ENCODE measurements at places on chromosomes 12 and 14.

DNA sequence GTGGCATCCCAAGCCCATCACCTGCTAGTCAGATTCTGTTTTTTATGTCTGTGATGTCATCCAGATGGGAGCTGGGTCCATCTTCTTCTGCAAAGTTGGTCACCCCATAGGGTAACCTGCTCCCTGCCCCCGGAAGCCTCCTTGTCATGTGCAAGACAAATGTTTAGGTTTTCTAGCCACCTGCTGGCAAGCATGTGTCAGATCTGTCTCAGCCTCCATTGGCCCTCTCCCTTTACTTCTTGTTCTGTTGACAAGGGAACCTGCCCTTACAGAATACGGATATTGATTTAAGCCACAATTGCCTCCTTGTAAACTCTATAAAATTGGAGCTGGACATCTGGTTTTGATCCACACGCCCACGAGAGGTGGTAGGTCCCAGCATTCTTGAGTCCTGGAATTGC, 7.5 kb downstream of the NTF3 start:
- no peak for DNase-seq

- DNase-seq: no peak
Measured at GRCh38 chr12:1662761-1663439, 28.0 kb upstream of the ADIPOR2 start.

DNA sequence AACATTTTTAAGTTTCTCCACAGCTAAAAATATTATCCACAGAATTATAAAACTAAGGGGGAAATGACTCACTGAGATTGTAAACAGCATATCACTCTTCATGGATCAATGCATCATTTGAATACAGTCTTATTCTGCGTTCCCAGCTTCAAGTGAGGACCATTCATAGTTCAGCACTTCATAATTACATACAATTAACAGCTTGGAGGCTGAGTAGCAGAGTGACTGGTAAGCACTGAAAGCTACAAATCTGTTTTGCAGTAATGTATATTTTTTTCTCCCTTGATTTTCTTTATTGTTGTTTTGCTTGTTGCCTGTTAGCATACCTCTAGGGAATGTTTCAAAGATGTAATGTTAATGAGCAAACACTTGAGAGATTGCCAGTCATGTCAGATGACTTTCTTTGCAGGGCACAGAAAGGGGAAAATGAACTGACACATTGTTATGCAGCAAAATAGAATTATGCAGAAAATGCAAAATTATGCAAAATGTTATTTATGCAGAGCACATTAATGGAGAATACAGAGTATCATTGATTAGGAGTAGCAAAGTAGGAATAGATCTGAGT, 138.6 kb downstream of the RPS29 start:
- DNase-seq: no peak

- peak; percentile 15 for DNase-seq
Measured at GRCh38 chr14:29518335-29518734, 409.3 kb downstream of the PRKD1 start.

DNA sequence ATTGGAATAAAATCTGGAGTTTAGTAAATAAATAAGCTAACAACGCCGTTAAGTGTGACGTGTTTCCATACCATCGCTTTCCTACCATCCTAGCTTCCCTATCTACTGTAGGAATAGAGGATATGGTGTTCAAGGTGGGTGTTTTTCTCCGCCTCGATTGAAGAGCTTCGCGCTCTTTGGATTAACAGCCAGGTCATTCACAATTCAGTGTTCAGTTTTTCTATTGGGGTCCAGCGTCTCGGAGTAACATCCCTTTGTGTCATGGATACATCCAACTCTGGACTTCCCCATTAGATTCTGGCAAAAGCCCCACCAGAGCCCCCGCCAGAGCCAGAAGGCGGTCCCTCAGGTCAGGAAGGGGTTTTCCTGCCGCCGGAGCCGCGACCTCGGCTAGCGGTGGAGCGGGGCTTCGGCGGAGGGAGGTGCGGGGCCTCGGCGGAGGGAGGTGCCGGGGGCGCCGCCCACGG, 1.2 kb upstream of the SRGAP1 start:
- DNase-seq: no peak

- DNase-seq: no peak
Measured at GRCh38 chr14:33629792-33630191, 321.1 kb downstream of the EGLN3 start.

DNA sequence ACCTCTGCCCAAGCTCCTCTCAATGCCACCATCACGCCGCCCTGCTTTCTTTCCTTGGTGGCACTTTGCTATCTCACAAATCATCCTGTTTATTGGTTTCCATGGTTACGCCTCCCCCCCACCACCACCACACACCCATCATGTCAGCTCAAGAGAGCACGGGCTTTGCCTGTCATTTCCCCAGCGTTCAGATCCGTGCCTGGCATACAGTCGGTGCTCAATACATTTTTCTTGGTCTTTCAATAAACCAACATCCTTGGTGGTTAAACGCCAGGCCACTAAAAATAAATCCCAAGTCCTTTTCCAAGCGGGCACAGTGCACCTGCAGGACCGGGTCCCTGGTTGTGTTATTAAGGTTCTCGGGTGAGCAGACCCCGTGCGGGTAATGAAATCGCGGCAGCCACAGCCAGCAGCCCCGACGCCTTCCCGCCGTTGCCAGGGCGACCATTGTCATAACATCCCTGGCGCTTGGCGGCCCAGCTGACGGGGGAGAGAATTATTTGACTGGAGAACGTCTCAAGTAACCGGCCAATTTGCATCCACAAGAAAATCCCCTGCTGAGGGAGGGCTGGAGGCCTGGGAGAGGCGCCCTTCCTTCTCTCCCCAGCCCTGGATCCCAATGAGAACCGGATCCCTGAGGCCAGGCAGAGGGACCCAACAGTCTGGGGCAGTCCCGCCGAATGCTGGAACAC, 92.9 kb downstream of the KSR2 start:
- peak; percentile 5 for DNase-seq

Measured in fibroblast of villous mesenchyme (primary cell).